ENCODE measurements at places on chromosomes 12 and 14. TPM values are rescaled to one million over a fixed set of nuclear protein-coding genes. Genes with fewer than 3 reads are reported as not detected.

GRCh38 chr12:3168223-3169221 lies 91.3 kb downstream of the TSPAN9 start:
- peak; percentile 98 for DNase-seq

DNA sequence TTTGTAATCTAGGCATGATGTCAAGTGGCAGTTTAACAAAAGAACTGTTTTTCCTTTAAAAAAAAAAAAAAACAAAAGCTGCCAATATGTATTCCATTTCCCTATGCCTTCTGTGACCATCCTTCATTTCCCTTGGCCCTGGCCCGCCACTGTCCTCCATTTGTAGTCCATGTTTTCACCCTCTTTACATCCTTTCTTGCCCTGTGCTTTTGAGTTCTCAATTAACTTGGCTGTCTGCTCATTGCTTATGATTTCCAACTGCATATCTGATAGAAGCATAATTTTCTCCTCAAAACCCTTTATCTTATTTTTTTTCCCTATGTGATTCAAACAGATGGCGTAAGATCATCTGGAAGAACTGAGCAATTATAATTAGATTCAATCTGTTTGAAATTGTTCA lies 297.5 kb downstream of the NAV3 start:
- no peak for DNase-seq

- peak; percentile 22 for DNase-seq
Observed at GRCh38 chr12:62248873-62249272, 11.3 kb upstream of the USP15 start.

DNA sequence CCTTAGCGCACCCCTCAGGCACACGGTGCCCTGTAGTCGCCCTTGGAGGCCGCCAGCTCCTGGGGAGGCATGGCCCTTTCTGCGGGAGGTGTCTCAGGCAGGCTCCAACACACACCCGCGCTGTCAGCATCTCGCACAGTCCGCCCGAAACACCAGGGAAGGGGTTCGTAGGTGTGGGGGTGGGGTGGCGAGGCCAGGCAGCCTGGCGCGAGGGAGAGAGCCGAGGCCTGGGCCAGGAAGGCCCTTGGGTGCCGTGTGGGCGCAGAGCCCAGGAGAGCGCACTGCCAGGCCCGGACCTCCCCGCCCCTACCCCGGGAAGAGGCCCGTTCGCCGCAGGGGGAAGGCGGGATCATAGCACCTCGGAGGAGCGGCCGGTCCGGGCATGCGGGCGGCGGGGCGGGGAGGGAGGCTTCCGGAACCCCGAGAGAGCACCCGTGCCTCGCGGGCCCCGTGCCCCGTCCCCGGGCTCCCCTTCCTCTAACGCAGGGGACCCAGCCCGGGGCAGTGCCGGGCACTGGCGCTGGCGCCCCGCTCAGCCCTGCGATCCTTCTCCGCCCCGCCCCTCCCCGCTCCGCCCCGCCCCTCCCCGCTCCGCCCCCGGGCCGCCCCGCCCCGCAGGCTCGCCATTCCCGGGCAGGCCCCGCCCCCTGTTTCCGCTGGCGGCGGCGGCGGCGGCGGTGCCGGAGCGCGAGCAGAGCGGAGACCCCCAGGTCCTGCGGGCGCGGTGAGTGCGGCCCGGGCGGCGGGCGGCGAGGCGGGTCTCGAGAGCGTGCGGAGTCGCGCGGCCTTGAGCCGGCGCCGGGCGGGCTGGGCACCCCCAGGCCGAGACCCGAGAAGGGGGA lies at the start of gene TSPAN9:
Gene TSPAN9, plus strand, starts transcription at position 650 of the 842 bp plus-strand sequence. CDS start 123,815 bp downstream, outside the sequence.
- peak; percentile 82 for DNase-seq

- DNase-seq, result no peak
Observed at GRCh38 chr14:100441271-100441947, 118.3 kb downstream of the SLC25A47 start.

- DNase-seq, result no peak
Observed at GRCh38 chr14:60665177-60665550, 15.9 kb upstream of the SIX1 start.

DNA sequence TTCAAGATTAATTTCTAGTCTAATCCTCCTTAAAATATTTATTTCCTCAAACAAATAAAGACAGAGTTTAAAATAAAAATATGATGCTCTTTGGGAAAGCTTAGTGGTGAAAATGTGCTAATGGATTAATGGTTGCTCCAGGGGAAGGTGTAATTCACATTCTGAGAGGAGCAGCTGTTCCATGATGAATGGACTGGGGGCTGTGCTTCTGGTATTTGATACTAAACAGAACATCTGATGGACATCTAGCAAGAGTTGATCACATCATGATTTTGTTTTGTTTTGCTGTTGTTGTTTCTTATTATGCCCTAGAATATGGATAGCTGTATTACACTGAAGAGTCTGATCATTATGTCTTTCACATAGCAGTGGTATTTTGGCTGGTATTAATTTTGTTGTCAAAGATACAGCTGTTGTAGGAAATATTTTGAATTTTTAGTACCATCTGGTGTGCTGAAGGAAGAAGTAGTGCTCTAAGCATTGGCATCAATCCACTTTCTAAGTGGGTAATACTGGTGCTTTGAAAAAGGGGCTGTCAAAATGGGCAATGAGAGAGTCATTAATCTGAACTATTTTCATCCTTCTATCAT lies 296.4 kb downstream of the ADAMTS20 start:
- DNase-seq, result no peak

DNA sequence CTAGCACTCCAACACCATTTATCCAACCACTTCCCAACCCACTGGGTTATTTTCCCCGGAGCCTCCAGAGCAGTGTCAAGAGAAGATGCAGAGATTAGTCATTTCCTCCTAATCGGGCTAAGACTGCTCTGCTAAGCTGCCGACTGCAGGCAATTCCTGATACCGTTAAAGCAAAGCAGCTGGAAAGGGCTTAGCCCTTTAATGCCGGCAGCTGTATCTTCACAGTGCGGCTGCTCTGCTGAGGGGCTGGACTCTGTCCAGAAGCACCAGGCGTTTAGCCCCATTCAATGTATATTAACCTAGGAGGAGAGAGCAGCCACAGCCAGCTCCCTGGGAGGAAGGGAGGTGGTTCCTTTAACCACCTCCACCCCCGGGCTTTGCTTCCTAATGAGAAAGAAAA lies 11.1 kb downstream of the AQP6 start:
- peak; percentile 87 for DNase-seq

- no peak for DNase-seq
Observed at GRCh38 chr12:128843538-128843937, 9.7 kb upstream of the GLT1D1 start.

GRCh38 chr12:25500651-25501050 lies 52.4 kb downstream of the LMNTD1 start:
- peak; percentile 73 for DNase-seq

- DNase-seq, result no peak
Observed at GRCh38 chr12:69490920-69491643, 20.9 kb downstream of the FRS2 start.

- DNase-seq, result no peak
Observed at GRCh38 chr14:89270439-89271227, 146.4 kb downstream of the FOXN3 start.

GRCh38 chr12:56661560-56661959 lies 15.8 kb upstream of the ATP5F1B start:
- DNase-seq, result no peak

GRCh38 chr14:103169954-103170353 lies 46.7 kb downstream of the TNFAIP2 start:
- DNase-seq, result no peak

DNA sequence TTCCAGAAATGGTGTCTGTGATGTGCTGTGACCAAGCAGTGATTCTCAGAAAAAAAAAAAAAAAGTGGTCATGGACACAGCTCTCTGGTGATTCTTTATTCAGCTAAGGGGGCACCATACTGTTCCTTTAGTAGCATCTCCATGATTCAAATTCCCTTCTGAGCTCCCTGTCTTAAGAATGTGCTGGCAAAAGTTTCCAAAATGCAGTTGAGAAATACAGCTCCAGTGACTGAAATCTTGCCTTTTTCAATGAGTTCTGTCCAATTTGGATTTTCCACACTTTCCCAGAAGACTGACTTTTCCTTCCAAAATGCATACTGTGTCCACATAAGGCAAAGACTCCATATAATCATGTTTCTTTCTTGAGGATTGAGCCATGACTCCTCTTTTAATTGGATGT lies 24.3 kb upstream of the CPM start:
- DNase-seq, result peak; percentile 39

GRCh38 chr12:105882404-105882803 lies 256.4 kb downstream of the NUAK1 start:
- DNase-seq, result peak; percentile 81

DNA sequence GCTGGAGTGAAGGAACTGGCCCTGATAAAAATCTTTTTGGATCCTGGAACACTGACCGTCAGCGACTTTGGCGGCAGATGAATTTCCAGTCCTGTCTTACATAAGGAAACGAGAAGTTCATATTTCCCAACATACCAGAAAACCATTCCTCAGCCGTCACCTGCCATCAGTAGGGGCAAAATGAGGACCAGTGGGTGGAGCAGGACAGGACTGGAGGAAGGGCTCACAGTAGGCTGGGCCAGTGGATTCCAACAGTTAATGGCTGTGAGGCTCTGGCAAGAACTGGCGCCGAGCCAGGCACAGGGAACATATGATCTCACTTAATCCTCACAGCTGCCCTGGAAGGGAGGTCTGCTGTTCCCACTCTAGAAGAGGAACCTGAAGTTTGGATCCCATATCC lies 67.2 kb upstream of the FAM181A start:
- DNase-seq, result peak; percentile 5

GRCh38 chr12:90076851-90077319 lies 368.2 kb upstream of the ATP2B1 start:
- no peak for DNase-seq

DNA sequence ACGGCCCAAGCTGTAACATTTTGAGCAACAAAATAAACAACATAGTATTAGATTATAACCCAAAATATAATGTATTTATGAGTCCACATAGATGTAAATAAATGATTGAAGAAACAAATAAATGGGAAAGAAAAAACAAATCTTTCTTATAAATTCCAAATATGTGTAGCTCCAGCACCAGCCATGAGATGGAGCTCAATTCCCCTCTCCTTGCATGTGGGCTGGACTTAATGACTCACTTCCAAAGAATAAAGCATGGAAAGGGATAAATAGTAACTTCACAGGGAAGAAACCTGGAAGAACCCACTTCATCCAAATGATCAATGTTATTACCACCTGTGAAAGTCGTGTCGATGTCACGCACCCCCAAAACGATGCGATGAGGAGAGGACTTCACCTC lies 158.8 kb downstream of the RPAP3 start:
- peak; percentile 73 for DNase-seq

GRCh38 chr12:113003636-113004035 lies 25.3 kb downstream of the OAS2 start:
- no peak for DNase-seq

- DNase-seq, result no peak
Observed at GRCh38 chr12:5268424-5269210, 163.3 kb upstream of the NTF3 start.

DNA sequence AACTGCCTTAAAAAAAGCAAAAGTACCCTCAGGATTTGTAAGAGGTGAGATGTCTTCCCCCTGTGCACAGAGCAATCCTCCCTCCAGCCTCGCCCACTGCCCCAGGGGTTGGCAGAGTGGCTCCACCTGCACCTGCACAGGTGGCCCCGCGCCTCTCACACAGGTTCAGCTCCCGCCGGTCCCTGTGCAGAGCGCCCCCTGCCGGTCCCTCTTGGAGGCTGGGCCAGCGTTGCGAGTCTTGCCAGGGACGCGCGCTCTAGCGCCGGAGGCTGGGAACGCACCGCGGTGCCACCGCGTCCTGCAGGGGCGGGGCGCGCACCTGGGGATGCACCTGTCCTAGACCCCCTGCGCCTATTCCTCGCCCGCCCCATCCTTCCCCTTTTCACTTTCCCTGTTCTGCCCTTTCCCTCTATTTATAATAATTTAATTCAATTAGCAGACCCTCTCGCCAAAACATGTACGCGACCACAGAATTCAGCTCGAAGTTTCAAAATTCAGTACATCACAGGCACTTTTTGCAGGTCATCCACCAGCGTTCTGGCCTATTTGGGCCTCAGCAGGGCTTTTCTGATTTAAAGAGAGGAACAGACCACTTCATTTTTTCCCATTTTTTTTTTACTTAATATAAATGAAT lies 618.6 kb downstream of the AACS start:
- DNase-seq, result no peak

- no peak for DNase-seq
Observed at GRCh38 chr12:93080994-93081809, 152.1 kb upstream of the EEA1 start.

DNA sequence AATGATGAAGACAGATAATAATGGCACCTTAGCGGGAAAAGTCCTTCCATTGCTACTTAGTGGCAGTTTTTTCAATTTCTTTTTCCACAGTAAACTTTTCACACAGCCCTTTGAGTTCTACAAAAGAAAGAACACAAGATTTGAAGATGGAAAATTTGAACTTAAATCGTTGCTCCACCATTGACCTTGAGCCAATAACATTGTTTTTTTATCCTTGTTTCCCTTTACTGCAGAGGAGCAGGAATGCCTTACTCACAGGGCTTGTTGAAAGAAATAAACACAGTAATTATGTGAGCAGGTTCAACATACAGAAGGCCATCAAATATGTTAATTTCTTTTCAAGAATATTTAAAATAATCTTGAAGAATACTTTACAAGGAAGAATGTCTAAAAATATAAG lies 181.5 kb upstream of the KRR1 start:
- DNase-seq, result peak; percentile 44

GRCh38 chr14:51595881-51596455 lies 55.7 kb upstream of the FRMD6 start:
- DNase-seq, result no peak

DNA sequence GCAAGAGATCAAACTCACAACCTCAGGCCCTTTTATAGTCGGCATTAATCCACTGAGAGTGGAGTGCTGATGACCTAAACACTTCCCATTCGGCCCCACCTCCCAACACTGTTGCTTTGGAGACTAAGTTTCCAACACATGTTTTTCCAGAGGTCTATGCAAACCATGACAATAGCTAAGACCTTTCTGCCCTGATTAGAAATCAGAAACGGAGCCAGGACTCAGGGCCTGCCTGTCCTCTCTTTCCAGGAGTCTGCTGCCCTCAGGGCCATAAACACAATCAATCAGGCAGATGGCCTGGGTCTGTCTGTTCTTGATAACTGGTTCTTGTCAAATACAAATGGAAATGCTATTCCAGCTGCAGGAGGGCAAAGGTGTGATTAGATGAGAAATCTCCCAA lies 97.2 kb upstream of the PSMC1 start:
- no peak for DNase-seq

- DNase-seq, result no peak
Observed at GRCh38 chr12:3259973-3260372, 182.8 kb downstream of the TSPAN9 start.

GRCh38 chr12:71360013-71360412 lies 79.6 kb upstream of the LGR5 start:
- no peak for DNase-seq

GRCh38 chr12:14873440-14874185 lies 12.0 kb downstream of the MGP start:
- no peak for DNase-seq

GPR84 gene
- total RNA-seq, result not detected

APOF gene
- not detected for total RNA-seq

STAC3 gene
- total RNA-seq, result 1.3 TPM

TAS2R19 gene
- 2.6 TPM for total RNA-seq

LMNTD1 gene
- 0.13 TPM for total RNA-seq

NPAS3 gene
- total RNA-seq, result not detected

PPP1R36 gene
- total RNA-seq, result not detected

PKP2 gene
- total RNA-seq, result 0.13 TPM

ZC2HC1C gene
- total RNA-seq, result 5.3 TPM

ART4 gene
- not detected for total RNA-seq

MGAT4C gene
- total RNA-seq, result not detected

IL23A gene
- total RNA-seq, result not detected

Measured in GM23248 (cell line).